CD14-positive monocyte (primary cell): ENCODE measurements at places on chromosomes 13 and 19.

GRCh38 chr19:18894254-18895037, 1.5 kb downstream of the CERS1 start:
- no peak for DNase-seq

- no peak for DNase-seq
These were observed 9.3 kb upstream of the ACP4 start for GRCh38 chr19:50780753-50781435.

GRCh38 chr19:3723883-3724282, 15.7 kb downstream of the TJP3 start:
- DNase-seq = no peak

GRCh38 chr19:50383001-50383851, 921 bp upstream of the POLD1 start:
- DNase-seq = no peak

GRCh38 chr13:31001647-31002046, 69.2 kb downstream of the TEX26 start:
- no peak for DNase-seq

- no peak for DNase-seq
These were observed 493.3 kb downstream of the LMO7 start for GRCh38 chr13:76129305-76130000.

GRCh38 chr19:39813264-39813993, 20.5 kb downstream of the DYRK1B start:
- DNase-seq = no peak

DNA sequence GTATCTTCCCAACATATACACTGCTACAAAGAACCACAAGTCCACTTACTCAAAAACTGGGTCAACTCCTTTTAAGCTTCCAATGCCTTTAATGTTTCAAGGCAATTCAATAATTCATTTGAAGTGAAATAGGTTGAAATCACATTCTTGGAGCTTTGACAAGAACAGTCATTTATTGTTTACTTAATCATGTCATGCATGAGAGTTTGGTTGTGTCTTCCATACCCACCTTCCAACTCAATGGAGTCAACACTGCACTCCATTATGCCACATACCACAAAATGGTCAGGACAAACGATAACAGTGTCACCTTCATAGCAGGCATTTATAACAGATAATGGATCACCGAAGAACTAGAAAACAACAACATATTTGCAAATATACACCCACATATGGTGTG, 506.3 kb downstream of the UQCRFS1 start:
- DNase-seq = no peak

GRCh38 chr19:8478598-8478997, 23.8 kb downstream of the PRAM1 start:
- no peak for DNase-seq

DNA sequence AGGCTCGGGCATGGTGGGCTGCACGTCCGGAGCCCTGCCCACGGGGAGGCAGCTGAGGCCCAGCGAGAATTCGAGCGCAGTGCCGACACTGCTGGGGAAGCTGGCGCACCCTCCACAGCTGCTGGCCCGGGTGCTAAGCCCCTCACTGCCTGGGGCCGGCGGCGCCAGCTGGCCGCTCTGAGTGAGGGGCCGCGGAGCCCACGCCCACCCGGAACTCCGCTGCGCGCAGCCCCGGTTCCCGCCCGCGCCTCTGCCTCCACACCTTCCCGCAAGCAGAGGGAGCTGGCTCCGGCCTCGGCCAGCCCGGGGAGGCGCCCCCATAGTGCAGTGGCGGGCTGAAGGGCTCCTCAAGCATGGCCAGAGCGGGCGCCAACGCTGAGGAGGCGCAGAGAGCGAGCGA, 2080.4 kb downstream of the PCDH9 start:
- no peak for DNase-seq

DNA sequence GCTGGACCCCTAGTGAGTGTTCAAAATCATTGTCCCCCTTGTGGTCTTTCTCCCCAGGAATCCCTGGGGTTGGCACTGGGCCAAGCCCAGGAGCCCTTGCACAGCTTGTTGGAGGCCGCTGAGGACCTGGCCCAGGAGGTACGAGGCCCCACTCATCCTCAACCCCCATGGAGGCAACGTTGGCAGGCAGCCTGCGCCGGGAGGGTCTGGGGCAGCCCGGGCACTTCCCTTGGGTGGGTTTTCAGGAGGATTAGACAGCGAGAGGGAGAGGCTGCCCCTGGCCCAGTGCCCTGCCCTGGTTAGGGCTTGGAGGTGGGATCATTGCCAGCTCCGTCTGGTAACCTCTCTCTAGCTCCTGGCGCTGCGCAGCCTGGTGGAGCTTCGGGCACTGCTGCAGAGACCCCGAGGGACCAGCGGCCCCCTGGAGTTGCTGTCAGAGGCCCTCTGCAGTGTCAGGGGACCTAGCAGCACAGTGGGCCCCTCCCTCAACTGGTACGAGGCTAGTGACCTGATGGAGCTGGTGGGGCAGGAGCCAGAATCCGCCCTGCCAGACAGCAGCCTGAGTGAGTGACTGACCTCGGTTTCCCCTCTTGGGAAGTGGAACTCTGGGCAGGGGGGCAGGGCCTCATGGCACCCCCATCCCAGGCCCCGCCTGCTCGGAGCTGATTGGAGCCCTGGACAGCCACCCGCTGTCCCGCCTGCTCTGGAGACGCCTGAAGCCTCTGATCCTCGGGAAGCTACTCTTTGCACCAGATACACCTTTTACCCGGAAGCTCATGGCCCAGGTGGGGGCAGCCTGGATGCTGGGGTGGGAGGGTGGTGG, 3.0 kb downstream of the ABCA7 start:
- no peak for DNase-seq
